ENCODE measurements at places on chromosomes 1 and 21.

GRCh38 chr1:18612073-18612472, 18.6 kb upstream of the PAX7 start:
- DNase-seq, result no peak

GRCh38 chr1:84202126-84202525, 58.1 kb downstream of the PRKACB start:
- no peak for DNase-seq

GRCh38 chr21:42632771-42633690, 20.4 kb upstream of the PDE9A start:
- DNase-seq, result no peak

DNA sequence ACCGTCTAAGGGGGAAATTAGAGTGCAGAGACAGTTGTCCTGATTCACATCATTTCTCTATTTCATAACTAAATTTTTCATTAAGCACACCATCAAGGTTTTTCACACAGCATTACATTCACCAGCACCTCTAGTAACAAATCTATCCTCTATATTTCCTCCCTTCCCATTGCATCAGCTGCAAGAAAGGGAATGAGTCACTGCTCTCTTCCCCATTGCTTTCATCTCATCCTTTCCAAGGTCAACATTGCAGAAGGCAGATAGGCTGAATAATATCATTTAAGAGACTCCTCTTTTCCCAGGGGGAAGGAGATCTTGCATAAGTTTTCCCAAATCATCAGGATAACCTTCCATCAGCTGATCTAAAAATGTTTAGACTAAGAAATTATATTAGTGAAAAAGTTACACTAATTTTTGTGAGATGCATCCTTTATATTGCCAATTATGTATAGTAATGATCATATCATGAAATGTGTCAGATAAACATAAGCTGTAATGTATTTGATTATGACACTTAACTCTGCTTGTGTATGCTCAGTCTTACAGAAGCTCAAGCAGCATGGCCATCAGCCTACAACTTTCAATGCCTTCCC, 4.3 kb downstream of the INTS7 start:
- no peak for DNase-seq

DNA sequence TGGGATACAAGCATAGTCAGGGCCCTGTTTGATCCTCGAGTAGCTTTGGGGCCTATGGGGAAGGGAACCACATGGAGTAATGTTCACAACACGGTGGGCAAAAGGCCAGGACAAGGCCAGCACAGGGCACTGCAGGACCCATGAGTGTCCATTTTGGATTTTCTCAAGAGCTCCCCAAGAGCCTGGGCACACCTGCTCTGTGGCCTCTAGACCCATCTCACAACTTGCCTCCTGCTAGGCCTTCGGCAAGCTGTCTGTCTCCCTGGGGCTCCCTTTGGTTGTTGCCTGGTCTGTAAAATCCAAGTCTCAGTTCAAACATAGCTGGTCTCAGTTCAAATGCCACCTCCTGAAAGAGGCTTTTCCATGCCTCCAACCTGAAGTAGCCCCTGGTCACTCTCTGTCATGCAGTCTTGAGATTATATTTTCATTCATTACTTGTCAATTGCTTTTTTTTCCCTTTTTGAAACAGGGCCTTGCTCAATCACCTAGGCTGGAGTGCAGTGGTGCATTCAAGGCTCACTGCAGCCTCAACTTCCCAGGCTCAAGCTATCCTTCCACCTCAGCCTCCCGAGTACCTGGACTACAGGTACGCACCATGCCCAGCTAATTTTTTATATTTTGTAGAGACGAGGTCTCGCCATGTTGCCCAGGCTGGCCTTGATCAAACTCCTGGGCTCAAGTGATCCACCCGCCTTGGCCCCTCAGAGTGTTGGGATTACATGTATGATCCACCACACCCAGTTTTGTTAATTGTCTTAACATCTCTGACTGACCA, 107.4 kb downstream of the MATN1 start:
- DNase-seq, result no peak

GRCh38 chr1:53651356-53651755, 87.6 kb downstream of the GLIS1 start:
- no peak for DNase-seq

- DNase-seq, result no peak
Measured at GRCh38 chr1:28913786-28914227, 562 bp upstream of the EPB41 start.

- no peak for DNase-seq
Measured at GRCh38 chr1:198304431-198304830, 147.6 kb downstream of the NEK7 start.

DNA sequence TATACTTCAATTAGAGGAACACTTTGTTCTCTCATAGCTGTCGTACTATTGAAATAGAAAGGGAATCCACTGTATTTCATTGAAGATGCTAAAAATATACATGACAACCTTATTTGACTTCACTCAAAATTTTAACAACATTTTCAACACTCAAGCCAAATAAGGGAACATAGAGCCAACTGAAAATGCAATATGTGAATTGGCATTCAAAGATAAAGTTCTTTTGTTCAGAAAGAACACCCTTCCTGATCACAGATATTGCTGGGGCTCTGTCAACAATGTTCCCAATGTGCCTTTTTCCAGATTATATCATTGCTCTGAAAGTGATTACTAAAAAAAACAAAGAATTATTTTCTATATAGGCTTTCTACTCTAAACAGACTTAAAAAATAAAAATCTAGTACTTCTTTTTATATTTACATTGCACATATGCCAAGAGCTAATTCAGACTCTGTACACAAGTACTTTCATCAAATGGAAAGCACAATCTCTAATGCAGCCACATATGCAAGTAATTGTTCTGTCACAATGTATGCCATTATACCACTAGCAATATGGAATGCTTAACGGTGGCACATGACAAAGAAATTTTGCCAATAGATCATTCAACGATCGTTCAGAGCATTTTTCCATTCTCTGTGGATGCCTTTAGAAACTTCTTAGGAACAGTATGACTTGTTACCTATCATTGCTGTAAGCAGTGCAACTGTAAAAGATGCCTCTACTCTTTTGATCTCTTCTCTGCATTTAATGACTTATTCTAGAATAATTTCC, 171.0 kb downstream of the EIF4G3 start:
- no peak for DNase-seq

- no peak for DNase-seq
Measured at GRCh38 chr1:164765992-164766720, 207.2 kb downstream of the PBX1 start.

Data from GM13976 (cell line).